ENCODE measurements at places on chromosomes 7 and 10. TPM values are rescaled to one million over a fixed set of nuclear protein-coding genes. Genes with fewer than 3 reads are reported as not detected.

Gene TTYH3
- 35.6 TPM for total RNA-seq

Gene AFAP1L2
- total RNA-seq = 3.9 TPM

Gene PTPRZ1
- not detected for total RNA-seq

Gene SLC13A1
- not detected for total RNA-seq

Gene VPS37D
- total RNA-seq = 0.40 TPM

Gene PRR15
- not detected for total RNA-seq

Gene UCMA
- total RNA-seq = not detected

Gene IFIT1B
- not detected for total RNA-seq

Gene MAGI2
- total RNA-seq = 0.12 TPM

Gene CUX1
- total RNA-seq = 31.5 TPM

Gene ASCC1
- total RNA-seq = 34.1 TPM

Gene IGFBP1
- not detected for total RNA-seq

Gene HKDC1
- 0.09 TPM for total RNA-seq

Gene HTR7
- not detected for total RNA-seq

Gene ITGA8
- total RNA-seq = not detected

Gene DOCK4
- total RNA-seq = 0.89 TPM

Gene BHLHA15
- total RNA-seq = 0.72 TPM

Gene ZNF727
- total RNA-seq = not detected

Gene TWIST1
- 7.5 TPM for total RNA-seq

Gene SPDYE2
- total RNA-seq = not detected

Gene NFE2L3
- total RNA-seq = 67.8 TPM

Gene HGF
- total RNA-seq = not detected

Gene HPS1
- total RNA-seq = 58.6 TPM

Gene CHCHD2
- 634 TPM for total RNA-seq

Gene HOXA1
- 0.09 TPM for total RNA-seq

Gene SH2D4B
- total RNA-seq = 0.23 TPM
